ENCODE measurements at places on chromosomes 6 and 20.

DNA sequence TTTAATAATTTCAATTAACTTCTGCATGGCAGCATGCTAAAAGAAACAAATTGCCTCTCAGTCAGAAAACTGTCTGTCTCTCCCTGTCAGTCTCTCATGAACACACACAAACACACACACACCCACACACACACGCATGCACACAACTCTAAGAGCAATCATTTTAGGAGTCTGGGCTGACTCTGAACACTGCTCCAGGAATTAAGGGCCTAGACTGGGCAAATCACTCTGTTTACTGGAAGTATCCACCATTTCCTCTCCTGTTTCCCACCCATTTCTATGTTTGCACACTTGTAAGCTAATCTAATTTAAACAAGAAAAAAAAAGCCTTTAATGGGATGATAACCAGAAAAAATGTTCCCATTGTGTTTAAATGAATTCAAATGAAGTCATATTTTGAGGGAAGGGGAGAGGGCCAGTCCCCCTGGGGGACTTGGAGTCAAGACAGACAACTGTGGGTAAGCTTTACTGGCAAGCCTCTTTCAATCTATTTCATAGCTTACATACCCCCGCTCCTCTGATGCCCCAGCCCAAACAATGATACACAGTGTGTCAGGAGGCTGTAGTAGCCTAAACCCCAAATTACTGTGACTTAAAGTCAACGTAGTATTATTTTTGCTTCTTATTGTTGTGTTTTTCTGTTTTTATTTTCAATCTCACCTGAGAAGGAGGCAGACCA, 447.8 kb upstream of the FLRT3 start:
- no peak for DNase-seq

DNA sequence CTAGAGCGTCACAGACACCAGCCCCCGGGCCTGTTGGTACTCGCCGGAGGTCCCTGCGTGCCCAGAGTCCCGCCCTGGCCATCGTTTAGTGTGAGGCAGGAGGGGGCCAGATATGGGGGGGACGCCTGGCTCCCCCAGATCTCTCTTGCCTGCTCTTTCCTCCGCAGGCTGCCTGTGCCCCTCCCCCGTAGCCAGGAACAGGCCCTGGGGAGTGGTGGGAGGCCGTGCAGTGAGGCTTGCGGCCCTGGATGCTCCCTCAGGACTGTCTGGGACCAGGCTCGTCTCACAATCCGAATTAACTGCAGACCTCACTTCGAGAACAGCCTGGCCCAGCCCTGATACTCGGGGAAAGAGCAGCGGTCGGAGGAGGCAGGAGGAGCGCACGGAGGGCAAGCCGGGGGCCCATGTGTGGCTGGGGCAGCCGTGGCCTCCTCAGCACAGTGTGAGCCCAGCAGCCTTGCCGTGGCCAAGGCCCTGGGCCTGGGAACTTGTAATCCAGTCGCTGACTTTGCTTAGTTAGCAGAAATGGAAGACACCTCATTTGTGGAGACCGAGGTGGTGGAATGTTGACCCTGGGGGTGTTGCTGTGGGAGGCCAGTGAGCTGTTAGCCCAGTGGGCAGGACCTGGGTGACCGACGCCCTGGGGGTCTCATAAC, 28.7 kb downstream of the FRMD1 start:
- no peak for DNase-seq

DNA sequence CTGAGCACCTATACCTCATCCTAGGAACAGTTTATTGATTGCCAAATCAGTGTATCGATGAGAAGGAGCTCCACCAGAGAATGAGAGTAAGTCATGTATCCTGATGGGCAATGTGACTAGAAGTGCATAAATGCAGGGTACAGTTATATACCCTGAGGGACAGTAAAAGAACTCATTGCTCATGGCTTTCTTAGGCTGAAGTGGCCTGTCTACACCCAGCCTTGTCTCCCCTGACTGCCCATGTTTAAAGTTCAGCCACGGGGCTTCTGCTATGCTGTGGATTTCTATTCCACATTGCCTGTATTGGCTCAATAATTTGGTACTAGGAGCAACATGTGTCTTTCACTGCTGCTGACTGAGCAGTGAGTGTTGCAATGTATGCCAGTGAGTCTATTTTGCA, 400.4 kb upstream of the IMPG1 start:
- no peak for DNase-seq

DNA sequence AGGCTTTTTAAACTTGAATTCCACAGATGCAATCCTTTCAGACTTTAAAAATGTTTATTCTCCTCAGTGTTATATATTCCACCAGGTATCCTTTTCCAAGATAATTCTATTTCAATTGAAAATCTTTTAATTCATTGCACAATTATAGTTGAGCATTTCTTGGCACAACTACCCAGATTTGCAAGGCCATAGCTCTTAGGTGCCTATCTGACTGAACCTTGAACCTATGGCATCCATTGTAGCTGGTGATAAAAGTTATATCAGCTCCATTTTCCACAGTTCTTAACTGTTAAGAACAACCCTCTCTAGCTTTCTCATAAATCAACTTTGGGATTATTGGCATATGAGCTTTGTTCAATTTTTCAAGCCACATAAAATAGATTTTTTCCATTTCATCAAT, 42.4 kb downstream of the PACRG start:
- DNase-seq = no peak

DNA sequence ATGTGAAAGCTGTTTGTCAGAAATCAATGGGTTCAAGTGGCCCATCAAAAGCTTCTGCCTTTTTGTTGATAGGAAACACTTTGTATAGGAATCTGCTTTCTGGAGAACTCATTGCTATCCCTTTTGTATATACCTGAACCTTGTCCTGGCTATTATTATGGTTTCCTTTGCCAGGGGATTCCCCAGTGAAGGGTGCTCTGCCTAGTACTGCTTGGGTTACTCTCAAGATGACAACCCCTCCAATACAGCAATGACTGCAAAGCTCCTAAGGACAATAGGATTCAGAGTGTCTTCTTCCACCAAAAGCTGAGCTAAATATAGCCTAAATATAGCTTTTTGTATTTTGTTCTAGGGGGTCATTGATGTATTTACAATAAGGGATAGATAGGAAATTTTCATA, 54.0 kb upstream of the PTPRK start:
- DNase-seq = no peak

DNA sequence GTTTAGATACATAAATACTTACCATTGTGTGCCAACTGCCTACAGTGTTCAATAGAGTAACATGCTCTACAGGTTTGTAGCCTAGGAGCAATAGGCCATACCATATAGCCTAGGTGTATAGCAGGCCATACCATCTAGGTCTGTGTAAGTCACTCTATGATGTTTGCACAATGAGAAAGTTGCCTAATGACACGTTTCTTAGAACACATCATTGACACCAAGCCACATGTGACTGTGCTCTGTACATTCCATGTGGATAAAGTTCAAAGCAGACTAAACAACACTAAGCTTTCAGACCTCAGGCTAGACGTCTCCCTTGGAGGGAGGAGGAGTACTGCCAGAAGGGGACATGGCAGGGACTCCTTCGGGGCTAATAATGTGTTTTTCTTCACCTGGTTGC, 93.6 kb downstream of the KIF16B start:
- DNase-seq = no peak

DNA sequence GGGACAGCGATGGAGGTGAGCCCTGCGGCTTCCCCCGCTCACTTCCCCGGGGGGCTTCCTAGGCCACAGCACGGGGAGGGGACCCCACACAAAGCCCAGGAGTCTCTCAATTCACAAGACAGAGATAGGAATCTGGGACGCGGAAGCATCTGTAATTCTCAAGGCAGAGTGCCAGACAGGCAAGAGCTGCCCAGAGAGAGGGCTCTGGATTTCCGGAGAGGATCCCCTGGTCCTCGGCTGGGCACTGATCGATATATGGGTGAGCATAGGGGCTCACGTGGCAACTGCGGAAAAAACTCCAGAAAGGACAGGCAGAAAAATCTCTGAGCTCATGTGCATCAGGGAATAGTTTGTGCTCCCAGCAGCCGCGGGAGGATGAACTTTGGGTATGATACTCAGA, 296.2 kb downstream of the NRN1 start:
- no peak for DNase-seq

DNA sequence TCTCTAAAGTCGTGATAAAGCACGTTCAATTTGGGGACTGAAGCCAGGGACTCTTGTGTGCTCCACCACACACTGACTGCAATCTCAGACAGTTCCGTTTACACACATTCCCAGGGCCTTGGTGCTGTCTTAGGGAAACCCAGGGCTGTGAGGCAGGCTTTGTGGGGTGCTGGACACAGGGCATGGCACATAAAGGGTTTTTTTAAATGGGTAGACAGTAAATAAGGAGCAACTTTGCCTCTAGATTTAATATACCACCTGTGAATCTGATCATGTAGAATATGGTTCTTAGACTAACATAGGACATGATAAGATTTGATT, 2.3 kb downstream of the ENTPD6 start:
- DNase-seq = no peak

DNA sequence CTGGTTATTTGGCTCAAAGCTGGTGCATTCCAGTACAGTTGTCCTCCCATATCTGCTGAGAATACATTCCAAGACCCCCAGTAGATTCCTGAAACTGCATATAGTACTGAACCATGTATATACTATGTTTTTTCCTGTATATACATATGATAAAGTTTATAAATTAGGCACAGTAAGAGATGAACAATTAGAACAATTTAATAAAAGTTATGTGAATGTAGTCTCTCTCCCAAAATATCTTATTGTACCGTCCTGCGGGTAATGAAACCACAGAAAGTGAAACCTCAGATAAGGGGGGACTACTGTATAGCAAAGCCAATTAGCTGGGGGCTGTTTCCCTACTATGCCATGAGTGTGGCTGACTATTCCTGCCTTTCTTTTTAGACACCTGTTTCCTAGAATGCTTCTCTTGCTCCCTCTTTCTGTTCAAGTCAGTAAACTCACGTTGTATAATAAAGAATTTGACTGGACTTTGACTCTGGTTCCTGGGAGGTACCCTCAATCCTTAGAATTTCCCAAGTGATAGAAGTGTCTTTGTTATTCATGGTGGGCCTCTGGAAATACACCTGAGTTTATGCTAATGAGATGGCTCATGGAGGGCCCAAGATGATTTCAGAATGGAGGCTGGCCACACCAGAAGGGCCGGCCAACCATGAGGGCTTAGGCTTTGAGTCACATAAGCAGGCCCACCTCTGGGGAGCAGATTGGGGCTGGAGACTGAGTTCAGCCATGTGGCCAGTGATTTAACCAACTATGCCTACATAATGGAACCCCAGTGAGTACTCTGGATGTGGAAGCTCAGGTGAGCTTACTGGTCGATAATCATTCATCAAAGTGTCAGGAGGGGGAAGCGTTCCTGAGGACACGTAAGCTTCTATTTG, 689 bp upstream of the BLOC1S5 start:
- no peak for DNase-seq

DNA sequence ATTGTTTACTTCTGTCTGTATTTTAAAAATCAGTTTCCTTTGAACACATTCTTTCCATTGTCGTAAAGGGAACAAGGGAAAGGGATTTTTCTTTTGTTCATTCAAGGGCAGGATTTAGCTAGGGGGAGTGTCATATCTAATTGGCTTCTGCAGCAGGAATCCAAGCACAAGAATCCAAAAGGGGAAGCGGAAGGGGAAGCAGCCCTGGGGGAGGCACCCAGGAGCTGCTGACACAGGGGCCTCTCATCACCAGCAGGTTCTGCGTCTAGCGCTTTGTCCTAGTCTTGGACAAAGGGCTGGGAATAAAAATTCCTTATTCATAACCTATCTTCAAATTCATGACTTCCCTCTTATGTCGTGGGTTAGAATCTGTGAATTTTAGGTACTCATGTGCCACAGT, 13.7 kb downstream of the RIPK1 start:
- no peak for DNase-seq

- DNase-seq = no peak
These were observed 13.3 kb downstream of the SNX5 start for GRCh38 chr20:17955302-17955701.

- DNase-seq = no peak
These were observed 36.1 kb upstream of the OPRM1 start for GRCh38 chr6:154002894-154003293.

GRCh38 chr6:116010386-116010785, 50.3 kb downstream of the FRK start:
- DNase-seq = no peak

DNA sequence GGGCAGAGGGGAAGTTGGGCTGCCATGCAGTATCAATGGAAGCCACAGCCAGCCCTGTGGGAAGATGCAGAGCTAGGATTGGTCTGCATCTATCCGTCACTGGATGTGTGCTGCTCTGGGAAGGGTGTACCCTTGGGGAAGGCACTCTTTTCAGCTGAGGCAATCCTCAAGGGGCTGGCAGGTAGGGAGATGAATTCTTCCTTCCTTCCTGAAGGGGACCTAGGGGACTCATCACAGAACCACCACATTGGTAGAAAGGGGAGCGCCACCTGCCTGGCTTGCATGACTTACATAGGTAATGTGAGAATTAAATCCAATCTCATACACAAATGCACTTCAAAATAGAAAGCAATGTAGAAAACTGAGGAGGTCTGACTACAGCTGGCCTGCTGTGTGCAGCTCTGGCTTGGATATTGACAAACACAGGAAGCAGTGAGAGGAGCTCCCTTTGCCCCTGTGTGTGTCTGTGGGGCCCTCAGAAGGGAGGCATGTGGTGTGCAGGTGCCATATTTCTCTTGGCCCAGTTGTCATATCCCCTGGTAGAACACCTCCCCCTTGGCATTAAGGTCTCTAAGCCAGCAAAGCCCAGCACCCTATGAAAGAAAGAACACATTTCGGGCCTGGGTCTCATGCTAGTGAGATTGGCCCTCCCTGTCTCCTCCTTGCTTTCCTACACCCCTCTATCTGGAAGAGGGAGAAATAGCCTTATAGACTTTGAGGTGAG, 260.3 kb upstream of the MOCS1 start:
- no peak for DNase-seq
